Cerebellar nuclear complex (tissue), 1 donor: ENCODE measurements at places on chromosomes 12 and 14.

- no peak for DNase-seq
Observed at GRCh38 chr14:93042968-93043940, 72.5 kb downstream of the ITPK1 start.

GRCh38 chr12:127041985-127042625 lies 1224.9 kb upstream of the TMEM132C start:
- DNase-seq: no peak

DNA sequence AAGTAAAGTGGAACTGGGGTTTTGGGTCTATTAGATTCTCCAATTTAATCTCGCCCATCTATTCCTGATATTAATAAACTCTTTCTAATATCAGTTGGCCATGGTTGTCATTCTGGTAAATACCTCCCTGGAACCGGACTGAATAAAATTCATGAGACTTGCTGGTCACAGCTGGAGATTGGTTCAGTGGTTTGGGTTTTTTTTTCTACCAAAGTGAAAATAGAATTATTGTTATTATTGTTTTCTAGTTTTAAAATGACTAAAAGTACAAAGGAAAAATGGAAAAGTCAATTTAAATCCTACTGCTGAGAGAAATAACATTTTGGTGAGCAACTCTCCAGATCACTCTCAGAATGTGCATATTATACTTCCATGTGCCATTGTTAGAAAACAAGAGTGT lies 437.5 kb downstream of the ZFP36L1 start:
- DNase-seq: no peak

GRCh38 chr14:94550041-94550440 lies 11.2 kb upstream of the SERPINA4 start:
- DNase-seq: no peak

DNA sequence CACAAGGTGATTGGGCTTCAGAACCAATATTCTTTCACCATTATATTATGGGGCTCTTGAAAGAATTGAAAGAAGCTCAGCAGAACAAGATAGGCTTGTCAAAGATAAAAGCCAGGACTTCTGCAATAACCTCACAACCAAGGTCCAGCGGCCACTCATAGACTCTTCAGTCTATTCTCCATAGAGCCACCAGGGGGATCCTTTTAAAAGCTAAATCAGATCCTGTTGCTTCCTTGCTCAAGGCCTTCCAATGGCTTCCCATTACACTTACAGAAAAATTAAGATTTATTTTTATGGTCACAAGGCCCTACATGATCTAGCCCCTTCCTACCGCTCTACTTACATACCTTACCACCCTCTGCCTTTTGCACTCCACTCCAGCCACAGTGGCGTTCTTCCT lies 169.6 kb downstream of the C12orf42 start:
- no peak for DNase-seq

DNA sequence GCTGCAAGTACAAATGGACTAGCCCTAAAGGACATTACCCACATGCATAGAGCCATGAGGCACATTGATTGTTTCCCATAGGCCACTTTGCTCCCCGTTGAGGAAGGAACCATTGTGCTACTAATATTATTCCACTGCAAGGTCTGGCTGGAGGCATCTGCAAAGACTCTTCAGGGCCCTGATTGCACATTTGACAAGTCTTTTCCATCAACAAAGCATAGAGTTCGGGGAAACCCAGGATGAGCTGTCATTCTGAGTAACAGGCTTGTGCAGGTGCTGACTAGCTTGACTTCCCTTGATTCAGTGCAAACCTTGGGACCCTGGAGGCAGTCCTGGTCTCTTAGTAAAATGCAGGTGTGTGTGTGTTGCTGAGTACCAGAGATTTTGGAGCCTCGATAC lies 73.8 kb downstream of the SUSD6 start:
- DNase-seq: no peak

- DNase-seq: no peak
Observed at GRCh38 chr12:18250313-18250916, 10.9 kb upstream of the PIK3C2G start.
